ENCODE measurements at places on chromosomes 5 and 9.
A peak's percentile ranks its signal among the peaks of the same experiment; 100 is the strongest.

DNA sequence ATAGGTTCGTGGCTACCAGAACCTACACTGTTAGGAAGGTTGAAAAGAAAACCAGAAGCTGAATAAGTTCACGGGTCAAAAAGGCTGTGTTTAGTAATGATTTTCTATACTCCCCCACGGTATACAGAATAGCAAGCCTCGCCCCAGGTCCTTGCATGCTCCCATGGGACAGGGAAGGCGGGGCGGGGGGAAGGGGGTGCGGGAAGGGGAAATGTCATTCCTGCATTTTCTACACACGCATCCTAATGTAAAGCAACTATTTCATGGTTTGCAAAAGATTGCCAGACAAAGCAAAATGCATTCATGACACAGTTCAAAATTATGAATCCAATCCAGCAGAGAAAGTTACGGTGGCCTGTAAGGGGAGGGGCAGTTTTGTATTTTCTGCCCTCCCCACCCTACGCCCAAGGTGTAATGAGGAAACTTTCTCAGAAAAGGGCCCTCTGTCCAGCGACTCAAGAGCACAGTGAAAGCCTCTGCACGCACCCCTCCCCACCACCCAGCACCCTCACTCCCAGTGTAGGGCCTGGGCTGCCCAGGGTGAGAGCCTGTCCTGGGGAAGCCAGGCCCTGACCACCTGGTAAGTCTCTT lies 105.2 kb downstream of the ROR2 start:
- DNase-seq: no peak

GRCh38 chr5:67195406-67196275 lies 958 bp downstream of the CD180 start:
- no peak for DNase-seq

DNA sequence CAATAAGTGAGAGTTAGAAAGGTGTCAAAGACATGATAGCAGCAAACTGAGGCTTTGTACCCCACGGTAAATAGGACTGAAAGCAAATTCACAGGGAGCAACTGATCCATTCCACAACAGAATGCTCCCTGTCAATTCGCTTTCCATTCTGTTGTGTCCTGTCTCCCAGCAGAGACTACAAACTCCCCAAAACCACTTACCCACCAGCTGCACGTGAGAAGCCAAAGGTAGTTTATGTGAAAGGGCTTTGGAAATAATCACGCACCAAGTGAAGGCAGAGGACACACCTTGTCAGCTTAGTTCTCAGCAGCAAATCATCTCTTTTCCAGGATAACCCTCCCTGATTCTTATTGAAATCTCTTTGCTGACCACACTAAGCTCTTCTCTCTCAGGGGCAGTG lies 46.6 kb upstream of the IL17B start:
- no peak for DNase-seq

- no peak for DNase-seq
These were observed 33.8 kb upstream of the ACO1 start for GRCh38 chr9:32350682-32351081.

- DNase-seq: no peak
These were observed 616.0 kb upstream of the EDIL3 start for GRCh38 chr5:85000671-85001070.

GRCh38 chr9:86829496-86830046 lies 117.7 kb downstream of the GAS1 start:
- DNase-seq: no peak

DNA sequence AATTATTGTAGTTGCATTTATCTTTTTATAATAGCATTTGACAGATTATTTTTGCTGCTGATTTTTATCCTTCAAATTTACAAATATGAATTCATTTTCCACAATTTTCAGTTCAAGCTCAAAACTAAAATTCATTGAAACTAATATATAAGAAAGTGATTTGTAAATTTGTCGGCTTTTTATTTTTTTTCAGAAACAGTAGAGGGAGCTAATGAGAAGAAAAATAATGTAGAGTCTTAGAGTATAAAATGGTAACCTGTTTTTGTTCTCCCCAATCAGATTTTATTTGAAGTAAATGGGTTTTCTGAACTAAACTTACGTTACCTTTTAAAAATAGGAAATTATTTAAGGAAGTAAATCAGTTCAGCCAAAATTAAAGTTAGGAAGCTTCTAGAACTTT lies 19.2 kb downstream of the PRRC1 start:
- DNase-seq: no peak

DNA sequence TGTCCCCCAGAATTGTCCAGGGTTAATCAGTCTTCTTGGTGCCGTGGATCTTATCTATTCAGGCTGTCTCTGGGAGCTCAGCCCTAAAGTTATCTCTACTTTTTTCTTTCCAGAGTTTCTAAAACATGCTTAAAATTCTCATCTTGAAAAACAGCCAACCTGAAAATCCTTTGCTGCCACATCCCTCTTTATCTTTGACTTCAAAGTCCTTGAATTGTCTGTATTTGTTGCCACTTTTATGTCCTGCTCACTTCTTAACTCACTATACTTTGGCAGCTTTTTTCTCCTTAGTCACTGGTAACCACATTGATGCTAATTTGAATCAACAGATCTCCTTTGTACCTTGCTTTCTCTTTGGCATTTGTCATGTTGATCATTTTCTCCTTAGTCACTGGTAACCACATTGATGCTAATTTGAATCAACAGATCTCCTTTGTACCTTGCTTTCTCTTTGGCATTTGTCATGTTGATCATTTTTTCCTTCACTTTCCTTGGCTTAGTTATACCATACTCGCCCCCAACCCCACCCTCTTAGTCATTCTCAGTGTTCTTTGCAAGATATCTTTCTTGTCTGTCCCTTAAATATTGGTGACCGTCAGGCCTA lies 8.5 kb downstream of the DMXL1 start:
- DNase-seq: no peak

- no peak for DNase-seq
These were observed 184.5 kb upstream of the PTGER4 start for GRCh38 chr5:40495237-40495635.

DNA sequence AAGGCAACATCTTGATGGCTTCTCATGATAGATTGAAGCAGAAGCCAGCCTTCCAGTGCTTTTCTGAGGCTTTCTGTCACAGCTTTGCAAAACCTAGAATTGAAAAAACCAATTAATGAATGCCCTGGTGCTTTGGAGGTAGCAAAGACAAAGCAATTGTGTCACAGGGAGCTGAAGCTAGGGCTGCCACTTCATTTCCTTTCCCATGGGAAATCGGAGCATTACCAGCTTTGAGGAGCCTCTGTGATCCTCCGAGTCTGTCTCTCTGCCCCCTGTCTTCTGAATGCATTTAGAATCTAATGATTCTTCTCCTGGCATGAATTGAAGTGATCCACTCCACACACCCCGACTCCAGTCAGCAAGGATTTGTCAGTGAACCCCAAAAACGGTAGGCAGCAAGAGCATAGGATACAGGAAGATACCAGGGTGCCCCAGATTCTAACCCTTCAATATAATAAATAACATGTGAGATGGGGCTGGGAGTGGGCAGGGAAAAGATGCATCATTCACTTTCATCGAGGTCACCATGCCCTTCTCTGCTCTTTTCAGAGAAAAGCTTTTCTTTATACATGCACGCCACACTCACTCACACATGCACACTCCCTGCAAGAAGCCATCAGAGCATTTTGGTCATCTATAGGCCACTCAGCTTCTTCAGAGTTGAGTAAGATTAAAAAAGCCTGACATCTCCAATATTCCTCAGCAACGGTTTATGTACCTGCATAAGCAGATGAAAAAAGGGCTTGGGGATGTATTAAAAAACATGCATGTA lies 247.7 kb upstream of the ZNF462 start:
- DNase-seq: no peak

DNA sequence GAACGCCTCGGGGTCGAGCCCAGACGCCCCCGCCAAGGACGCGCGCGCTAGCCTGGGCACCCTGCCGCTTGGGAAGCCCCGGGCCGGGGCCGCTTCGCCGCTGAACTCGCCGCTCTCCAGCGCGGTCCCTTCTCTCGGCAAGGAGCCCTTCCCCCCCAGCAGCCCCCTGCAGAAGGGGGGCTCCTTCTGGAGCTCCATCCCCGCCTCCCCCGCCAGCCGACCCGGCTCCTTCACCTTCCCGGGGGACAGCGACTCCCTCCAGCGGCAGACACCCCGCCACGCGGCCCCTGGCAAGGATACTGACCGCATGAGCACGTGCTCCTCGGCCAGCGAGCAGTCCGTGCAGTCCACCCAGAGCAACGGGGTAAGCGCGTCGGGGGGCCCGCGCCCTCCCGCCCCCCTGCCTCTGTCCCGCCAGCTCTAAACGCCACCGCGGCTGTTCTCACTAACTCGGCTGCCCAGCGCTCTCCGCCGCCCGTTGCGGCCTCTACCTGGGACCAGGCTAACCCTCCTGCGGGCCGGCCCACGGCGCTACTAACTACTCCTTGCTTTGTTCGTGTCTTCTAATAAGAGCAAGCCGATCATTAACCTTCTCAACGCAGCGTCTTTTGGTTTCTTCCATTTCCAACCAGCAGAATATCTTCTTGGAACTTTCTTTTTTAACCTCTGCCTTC lies 93.6 kb upstream of the OTULINL start:
- DNase-seq: no peak

GRCh38 chr5:117058740-117059139 lies 484.1 kb upstream of the SEMA6A start:
- DNase-seq: no peak

DNA sequence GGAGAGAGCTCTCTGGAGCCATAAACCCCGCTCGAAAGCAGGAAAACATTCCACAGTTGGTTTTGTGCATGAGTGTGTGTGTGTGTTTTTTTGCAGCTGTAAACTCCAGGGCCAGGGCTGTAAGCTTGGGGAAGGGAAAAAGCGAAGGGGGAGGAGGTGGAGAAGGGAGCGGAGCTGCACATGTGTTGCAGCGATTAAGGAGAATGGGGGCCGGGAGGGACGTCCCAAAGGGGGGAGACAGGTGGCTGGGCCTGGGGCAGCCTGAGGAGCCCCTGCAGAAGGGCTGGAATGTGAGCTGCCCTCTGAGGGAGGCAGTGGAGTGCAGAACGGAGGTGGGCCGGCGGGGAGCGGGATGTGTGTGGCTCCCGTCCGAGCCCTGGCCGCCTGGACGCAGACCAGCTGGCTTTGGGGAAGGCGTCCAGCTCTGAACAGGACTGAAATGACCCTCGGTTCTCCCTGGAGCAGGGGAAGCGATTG lies 2.7 kb upstream of the MYMK start:
- no peak for DNase-seq

- no peak for DNase-seq
These were observed 47.7 kb downstream of the COL23A1 start for GRCh38 chr5:178542455-178542854.

DNA sequence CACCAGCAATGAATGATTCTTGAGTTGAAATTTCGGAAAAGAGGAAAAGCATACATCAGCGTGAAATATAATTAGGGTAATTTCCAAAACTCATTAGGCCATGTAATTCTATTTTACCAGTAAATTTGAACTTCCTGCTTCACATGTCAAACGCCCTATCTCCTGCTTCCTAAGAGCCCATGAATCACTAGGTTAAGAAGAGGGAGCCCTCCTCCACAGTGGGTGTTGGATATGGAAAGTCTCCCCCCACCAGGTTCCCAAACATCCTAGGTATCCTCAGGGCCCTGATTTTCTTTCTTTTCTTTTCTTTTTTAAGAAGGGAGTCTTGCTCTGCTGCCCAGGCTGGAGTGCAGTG lies 115.2 kb downstream of the SUSD1 start:
- DNase-seq: no peak

- no peak for DNase-seq
These were observed 162.1 kb downstream of the TRPM3 start for GRCh38 chr9:70959366-70959765.

- DNase-seq: no peak
These were observed 89.7 kb upstream of the PCSK1 start for GRCh38 chr5:96522635-96523355.

DNA sequence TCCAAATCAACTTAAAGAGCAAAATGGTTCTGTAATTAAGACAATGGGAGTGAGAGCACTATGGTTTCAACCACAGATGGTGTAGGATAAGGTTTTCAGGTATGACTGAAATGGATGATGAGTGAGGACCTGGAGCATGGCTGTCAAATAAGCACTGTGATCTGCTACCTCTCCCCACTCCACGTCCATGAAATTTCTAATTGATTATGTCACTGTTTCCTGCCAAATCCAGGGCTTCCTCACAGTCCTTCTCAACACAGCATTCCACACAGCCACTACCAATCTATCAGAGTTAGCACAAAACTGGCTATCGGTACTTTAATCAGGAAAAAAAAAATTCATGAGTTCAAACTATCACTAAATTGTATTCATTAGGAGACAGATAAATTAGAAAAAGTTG lies 420.4 kb upstream of the WWC1 start:
- DNase-seq: no peak

DNA sequence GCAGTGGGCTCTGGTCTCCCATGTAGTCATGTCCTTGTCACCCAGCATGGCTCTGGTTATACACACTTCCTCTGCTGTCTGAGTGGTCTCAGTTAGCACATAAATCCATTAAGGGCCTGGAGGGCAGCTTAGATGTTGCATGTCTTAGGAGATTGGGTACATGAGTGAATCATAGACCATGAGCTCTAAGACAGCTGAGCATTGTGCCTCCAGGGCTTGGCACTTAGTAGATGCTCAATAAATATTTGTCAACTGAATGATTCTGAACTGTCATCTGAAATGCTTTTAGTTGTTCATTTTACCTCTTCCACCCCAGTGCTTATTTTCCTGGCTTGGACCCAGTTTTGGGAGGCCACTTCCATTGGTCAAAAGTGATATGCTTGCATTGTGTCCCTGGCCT lies 135.6 kb downstream of the BOD1 start:
- no peak for DNase-seq

- no peak for DNase-seq
These were observed 270.6 kb downstream of the MLLT3 start for GRCh38 chr9:20351715-20352114.

- DNase-seq: peak; percentile 36
These were observed 1.4 kb upstream of the GABRB2 start for GRCh38 chr5:161547738-161548486.

GRCh38 chr9:115249488-115249887 lies 131.5 kb upstream of the TNC start:
- no peak for DNase-seq

GRCh38 chr9:93307468-93308157 lies 123.7 kb downstream of the WNK2 start:
- DNase-seq: no peak

DNA sequence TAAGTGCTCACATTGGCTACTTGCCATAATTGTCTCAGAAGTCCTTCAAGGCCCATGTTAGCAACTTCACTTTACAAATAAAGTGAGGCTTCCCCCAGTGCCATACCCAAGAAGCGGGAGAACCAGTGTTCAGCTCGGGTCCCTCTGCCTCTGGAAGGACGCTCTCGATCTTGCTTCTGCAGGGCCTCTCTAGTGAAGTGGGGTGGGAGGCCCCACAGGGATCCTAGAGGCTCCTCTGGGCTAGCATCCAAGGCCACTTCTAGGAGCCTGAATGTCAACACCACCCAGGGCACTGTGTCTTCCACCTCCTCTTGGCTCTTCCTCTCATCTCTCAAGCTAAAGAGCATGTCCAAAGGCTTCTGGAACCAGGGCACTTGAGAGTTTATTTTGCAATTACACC lies 282.5 kb downstream of the GADD45G start:
- no peak for DNase-seq

GRCh38 chr9:89368550-89368949 lies 50.2 kb downstream of the SECISBP2 start:
- DNase-seq: no peak

- DNase-seq: no peak
These were observed 230.2 kb upstream of the PAPPA start for GRCh38 chr9:115923410-115923809.

GRCh38 chr9:81737871-81738507 lies 48.6 kb upstream of the TLE1 start:
- no peak for DNase-seq
